ENCODE measurements at places on chromosomes 13 and 19.

GRCh38 chr13:112726016-112726767 is 36.4 kb downstream of the ATP11A start:
- no peak for DNase-seq

DNA sequence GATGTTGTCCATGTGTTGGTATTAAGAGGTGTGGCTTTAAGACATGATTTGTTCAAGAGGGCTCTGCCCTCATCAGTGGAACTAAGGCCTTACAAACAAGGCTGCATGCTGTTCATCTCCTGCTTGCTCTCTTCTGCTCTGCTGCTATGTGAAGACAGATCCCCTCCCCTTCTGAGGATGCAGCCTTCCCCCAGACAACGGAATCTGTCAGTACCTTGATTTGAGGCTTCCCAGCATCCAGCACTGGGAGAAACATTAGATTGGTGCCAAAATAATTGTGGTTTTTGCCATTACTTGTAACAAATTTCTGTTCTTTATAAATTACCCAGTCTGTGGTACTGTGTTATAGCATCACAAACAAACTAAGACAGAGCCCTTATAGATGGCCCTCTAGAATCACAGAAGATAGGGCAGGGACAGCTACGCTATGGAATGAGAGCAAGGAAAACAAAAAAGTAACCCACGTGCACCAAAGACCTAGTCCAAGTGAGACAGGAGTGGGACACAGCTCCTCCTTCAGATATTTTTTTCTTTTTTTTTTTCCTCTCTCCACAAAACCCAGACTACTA is 151.5 kb upstream of the RXFP2 start:
- no peak for DNase-seq

- no peak for DNase-seq
Measured at GRCh38 chr19:50933640-50934039, 19.2 kb downstream of the KLK5 start.

- no peak for DNase-seq
Measured at GRCh38 chr13:100214886-100215285, 126.0 kb downstream of the PCCA start.

- DNase-seq: no peak
Measured at GRCh38 chr13:85028035-85028434, 771.2 kb downstream of the SLITRK6 start.

GRCh38 chr13:28679628-28680027 is 20.7 kb downstream of the POMP start:
- DNase-seq: no peak

DNA sequence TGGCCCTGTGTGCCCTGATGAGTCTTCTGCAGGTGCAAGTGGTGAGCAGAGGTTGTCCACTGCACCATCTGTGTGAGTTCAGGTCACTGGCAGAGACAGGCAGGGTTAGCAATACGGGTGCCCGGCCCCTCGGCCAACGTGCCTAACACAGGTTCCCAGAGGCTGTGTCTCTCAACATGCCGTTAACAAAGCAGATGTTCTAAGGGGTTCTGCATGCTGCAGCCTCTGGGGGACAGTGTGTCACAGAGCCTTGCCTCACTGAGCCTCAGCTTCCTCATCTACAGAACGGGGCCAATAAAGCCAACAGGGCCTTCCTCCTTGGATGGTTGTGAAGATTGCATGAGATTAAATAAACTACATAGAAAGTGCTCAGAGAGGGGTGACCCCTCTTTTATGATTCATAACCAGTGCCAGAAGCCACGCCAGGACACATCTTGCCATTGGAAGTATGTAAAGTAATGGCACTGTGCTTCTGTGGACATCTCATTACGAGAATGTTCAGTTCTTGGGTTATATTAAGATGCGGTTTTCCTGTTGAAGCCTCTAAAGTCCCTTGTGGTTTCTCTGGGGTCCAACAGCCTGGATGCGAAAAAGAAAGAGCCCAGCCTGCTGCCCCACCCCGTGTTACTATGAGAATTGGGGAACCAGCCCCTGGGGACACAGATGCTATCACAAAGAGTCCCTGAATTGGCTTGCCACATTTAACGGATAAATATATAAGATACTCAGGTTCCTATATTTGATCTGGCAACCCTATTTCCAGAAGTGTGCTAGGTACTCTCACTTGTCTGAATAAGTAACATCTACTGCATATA is 11.2 kb upstream of the ARHGEF18 start:
- no peak for DNase-seq

DNA sequence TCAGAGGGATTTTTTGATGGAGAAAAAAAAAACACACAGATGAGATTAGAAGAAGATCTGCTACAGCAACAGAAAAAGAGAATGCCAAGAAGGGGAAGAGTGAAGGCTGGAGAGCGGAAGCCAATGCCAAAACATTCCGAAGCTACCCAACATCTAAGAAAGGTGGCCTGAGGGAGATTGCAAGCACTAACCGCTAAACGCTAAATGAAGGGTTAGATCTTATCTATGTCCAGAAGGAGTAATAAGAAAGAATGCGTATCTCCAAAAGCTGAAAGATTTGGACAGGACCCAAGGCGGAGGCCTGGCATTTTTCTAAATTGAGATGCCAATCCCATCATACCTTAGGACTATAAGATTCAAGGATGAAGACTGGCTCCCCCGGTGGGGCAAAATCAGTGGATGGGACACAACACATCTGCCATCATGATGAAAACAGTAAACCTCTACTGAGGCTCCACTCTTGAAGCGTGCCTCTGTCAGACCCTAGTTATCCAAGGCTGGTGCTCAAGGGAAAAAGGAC is 15.6 kb upstream of the HMGB1 start:
- no peak for DNase-seq

DNA sequence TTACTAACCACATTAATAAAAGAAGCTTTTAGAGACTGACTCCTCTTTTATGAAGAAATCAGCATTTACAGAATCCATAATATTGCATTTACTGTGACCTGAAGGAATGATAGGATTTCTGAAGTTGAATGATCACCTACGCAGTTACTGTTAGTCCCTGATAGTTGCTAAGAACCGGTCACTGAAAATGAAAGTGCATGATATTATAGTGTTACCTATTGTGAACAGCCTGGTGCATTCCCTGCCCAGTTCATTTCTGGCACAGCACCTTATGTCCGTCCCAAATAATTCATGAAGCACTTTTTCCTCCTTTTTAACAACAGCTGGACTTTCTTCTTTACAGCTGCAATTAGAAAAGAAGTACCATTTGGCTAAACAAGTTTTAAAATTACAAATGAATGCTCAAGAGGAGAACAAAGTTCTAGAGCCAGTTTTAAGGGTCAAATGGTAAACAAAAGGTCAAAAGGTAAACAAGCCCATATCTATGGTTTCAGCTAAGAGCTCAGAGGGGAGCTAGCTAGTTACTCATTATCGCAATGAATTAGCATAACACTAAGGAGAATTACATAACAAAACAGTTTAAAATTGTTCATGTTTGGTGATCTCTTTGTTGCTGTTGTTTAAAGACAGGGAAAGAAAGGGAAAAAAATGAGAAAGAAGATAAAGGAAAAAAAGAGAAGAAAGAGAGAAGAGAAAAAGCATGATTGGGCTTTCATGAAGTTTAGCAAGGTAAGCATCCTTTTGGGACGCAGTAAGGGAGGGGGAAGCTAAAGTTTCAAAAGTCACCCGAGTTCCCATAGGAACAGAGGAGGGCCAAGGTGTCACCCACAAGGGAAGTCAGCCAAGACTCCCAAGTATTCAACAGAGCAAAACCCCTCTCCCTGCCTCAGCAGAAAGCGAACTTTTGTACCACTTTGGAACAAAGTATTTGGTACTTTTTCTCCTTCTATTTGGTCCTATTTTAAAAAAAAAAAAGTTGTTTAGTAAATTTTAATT is 50.2 kb downstream of the FLT3 start:
- no peak for DNase-seq

GRCh38 chr13:73715114-73715910 is 418.9 kb downstream of the KLF12 start:
- peak; percentile 61 for DNase-seq

- DNase-seq: no peak
Measured at GRCh38 chr13:99260216-99260615, 2.0 kb upstream of the GPR18 start.

- no peak for DNase-seq
Measured at GRCh38 chr13:103007427-103007762, 58.8 kb downstream of the SLC10A2 start.

DNA sequence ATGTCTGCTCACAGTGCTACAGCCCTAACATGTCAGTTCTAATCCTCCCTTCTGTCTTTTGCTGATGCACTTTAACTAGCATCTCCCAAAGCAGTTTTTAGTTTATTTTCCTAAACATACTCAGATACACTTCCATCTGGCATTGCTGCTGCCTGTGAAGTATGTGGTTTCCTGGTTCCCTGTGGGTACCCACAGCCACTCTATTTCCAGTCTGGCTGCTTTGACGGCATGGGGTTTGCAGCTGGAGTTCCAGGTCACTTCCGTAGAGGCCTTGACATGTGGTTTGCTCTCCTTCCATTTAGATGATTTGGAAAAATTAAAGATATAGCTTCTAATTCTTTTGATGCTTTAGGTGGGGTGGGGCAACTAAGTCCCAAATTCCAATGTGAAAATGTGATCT is 375.5 kb downstream of the PCDH20 start:
- DNase-seq: no peak

DNA sequence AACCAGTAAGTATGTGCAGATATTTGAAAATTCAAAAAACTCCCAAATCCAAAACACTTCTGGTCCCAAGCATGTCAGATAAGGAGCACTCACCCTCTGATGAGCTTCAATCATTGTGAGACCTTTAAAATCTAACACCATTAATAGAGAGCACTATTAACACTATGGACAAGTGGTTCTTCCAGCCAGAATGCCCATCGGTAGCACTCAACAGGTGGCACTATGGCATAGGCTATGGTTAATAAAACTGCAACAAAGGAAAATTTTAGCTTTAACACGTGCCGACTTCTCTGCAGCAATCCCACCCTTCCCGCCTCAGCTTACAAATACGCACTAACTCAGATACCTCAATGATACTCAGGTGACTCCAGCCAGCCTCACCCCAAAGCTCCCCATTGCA is 62.3 kb downstream of the COL4A2 start:
- DNase-seq: no peak

- DNase-seq: no peak
Measured at GRCh38 chr13:46908501-46908900, 11.6 kb upstream of the HTR2A start.

GRCh38 chr13:111404746-111405145 is 84.3 kb downstream of the TEX29 start:
- no peak for DNase-seq
